ENCODE measurements at places on chromosomes 1 and 21.
A peak's percentile ranks its signal among the peaks of the same experiment; 100 is the strongest.

DNA sequence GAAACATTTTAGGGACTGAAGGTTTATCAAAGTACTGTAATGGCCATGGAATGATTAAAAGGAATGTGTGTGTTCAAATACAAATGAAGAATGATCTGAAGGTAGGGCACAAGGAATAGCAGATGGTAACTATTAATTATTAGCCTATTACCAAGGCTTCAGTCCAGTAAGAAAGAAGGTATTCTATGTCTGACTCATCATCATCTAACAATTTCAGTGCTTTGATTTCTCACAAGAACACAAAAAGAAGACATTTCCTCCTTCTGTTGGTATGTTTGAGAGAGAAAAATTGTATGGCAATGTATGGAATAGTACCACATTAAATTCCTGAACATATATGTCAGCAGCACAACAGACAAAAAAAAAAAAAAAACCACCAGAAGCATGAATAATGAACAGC lies 57.5 kb downstream of the TYW3 start:
- no peak for DNase-seq

GRCh38 chr1:9603766-9604753 lies 15.3 kb downstream of the TMEM201 start:
- no peak for DNase-seq

GRCh38 chr1:112998592-112999235 lies 42.7 kb upstream of the SLC16A1 start:
- peak; percentile 34 for DNase-seq

DNA sequence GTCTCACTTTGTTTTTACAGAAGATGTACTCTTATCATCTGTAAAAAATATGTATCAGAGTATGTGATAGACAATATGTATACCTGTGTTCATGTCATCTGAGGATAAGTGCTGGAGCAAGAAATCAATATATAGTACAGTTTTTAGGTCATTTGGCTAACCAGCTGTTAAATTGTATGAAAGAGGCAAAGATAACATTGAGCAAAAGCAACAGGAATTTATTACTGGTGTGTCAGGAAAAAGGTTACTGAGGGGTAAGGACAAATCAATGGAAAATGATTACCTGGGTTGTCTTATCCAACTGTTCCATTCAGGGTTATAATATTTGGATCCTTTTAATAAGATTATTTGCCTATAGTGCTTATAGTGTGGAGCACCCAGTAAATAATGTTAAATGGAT lies 4.9 kb downstream of the HIPK1 start:
- no peak for DNase-seq

DNA sequence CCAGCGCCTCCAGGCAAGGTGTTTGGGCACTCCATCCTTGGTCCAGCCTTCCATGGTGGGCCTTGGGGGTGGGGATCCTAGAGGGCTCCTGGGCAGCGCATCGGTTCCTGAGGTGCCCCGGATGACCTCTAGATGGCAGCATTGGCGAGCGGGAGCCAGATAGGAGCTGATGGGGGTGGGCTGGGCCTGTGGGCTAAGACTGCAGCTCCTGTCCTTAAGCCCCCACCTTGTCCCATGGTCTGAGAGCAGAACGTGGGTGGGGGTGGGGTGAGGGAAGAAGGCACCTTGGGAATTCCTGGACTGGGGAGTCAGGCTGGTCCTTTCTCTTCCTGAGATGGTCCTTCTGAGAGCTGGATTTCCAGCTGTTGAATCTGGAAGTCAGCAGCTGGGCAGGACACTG lies 93.4 kb upstream of the CSF3R start:
- peak; percentile 69 for DNase-seq

DNA sequence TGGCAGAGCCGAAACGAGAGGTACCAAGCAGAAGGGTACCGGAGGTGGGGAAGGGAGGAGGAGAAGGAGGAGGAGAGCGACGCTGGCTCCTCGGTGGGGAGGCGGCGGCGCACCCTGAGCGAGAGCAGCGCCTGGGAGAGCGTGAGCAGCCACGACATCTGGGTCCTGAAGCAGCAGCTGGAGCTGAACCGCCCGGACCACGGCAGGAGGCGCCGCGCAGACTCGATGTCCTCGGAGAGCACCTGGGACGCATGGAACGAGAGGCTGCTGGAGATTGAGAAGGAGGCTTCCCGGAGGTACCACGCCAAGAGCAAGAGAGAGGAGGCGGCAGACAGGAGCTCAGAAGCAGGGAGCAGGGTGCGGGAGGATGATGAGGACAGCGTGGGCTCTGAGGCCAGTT lies 32.4 kb downstream of the STYXL2 start:
- no peak for DNase-seq

DNA sequence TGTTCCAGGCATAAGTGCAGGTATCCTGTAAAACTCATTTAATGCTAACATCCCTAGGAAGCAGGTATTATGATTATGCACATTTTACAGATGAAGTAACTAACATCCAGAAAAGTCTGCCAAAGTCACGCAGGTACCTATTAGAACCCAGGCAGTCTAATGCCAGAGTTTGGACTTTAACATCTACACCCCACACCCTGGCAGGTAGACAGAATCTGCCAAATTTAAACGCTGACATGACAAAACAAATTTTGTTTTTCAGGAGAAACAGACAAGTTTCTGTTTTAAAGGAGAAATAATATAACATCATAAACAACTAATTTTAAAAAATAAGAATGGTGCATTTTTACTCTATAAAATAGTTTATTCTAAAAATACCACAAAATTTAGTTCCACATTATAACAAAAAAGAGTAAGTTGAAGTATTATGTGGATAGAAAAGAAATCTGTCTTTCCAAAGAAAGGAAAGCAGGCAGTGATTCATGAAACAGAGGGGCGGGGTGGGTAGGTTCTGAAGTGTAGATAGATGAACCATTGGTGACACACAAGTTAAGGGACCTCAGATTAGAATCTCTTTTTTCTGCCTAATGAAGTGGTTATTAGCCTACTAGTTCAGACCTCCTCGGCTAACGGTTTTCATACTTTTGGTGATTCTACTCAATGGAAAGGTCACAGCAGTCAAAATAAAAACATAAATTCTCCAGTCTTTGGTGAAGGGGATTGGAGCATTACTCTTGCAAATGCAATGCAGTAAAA lies 1.7 kb downstream of the ASPM start:
- DNase-seq: peak; percentile 33

- no peak for DNase-seq
These were observed 38.2 kb upstream of the KCND3 start for GRCh38 chr1:112027696-112028095.

- DNase-seq: no peak
These were observed 59.1 kb downstream of the FAAP20 start for GRCh38 chr1:2135441-2135841.

DNA sequence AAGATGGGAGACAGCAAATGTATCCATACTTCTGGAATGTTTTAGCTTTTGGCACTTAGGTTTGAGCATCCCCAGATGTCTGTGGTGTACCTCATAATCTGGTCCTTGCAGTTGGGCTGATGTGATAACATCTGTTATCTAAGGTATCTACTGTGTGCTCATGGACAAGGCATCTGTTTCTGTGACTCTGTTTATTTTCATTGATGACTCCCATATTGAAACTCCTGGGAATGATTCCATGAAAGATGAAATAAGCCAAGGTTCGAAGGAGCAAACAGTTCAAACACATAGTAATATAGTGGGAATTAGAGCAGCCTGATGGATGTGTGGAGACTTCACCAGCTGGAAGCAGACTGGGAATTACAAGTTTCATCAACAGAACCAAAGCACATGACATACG lies 20.7 kb upstream of the TRIM45 start:
- no peak for DNase-seq

GRCh38 chr1:74341702-74342339 lies 106.6 kb downstream of the TNNI3K start:
- no peak for DNase-seq

DNA sequence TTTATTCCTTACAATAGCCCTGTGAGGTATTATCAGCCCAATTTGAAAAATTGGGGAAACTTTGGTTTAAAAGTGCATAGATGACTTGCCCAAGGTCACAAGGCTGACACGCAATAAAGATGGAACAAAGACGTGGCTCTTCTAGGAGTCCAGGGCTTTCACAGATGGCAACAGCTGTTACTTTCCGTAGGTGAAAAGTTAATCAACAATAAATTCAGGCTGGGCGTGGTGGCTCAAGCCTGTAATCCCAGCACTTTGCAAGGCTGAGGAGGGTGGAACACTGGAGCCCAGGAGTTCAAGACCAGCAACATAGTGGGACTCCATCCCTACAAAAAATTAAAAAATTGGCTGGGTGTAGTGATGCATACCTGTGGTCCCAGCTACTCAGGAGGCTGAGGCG lies 87.8 kb upstream of the ATF3 start:
- no peak for DNase-seq

GRCh38 chr21:14084068-14084501 lies 126.7 kb downstream of the LIPI start:
- no peak for DNase-seq

GRCh38 chr1:101613546-101613945 lies 376.7 kb downstream of the S1PR1 start:
- DNase-seq: no peak

GRCh38 chr1:185063719-185064118 lies 18.4 kb downstream of the RNF2 start:
- DNase-seq: no peak

DNA sequence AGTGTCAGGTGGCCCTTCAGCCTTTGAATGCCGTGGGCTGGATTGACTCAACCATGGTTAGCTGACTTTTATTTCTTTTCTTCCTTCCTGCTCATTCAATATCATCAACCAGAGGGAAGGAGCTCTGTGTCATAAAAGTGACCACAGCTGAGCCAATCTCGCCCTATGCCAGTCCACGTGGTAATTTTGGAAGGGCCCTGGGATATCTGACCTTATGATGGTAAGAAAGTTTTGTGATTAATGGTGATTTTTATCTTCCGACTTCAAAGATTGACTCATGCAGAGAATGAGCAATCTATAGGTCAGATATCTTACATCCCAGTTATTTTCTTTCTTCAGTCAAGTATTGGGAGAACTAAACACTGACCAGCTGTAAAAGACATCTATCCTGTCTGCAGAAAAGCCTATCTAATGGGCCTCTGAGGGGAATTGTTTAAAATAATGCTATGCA lies 170.3 kb downstream of the ZC3H11B start:
- DNase-seq: no peak

DNA sequence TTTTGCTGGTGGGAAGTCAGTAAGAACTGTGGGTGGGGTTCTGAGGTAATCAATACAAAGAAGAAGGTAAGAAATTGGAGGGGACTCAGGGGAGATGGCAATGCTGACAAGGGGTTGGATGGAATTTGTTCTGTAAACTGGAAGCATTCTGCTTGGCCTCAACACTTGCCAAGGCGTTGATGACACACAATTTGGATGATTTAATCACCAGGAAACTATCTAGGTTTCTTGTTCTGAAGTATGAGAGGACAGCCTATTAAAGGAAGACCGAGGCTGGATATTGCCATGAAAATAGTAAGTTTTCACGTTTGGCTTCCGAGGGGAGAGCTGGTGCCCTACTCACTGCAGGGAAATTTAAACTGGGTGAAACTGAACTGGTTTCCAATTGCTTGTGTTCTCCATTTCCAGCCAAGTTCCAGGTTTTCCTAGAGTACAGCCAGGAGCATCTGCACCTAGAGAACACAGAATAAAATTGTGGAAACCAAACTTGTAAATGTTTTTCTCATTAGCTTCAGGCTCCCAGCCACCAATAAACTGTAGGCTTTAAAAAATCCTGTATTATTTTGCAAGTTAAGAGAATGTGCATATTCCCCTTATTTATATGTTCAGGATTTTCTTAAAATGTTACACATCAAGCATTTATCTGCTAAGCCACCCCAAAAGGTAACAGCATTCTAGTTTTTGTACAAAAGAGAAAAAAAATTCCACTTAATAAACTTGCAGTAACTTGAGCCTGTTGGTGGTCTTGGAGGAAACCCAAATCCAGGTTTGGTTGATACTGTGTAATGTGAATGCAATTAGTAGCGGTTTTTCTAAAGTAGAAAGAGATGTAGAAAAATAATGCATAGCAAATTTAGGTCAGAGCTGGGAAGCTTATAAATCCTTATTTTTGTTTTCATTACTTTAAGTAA lies 53.8 kb downstream of the ROR1 start:
- DNase-seq: no peak

DNA sequence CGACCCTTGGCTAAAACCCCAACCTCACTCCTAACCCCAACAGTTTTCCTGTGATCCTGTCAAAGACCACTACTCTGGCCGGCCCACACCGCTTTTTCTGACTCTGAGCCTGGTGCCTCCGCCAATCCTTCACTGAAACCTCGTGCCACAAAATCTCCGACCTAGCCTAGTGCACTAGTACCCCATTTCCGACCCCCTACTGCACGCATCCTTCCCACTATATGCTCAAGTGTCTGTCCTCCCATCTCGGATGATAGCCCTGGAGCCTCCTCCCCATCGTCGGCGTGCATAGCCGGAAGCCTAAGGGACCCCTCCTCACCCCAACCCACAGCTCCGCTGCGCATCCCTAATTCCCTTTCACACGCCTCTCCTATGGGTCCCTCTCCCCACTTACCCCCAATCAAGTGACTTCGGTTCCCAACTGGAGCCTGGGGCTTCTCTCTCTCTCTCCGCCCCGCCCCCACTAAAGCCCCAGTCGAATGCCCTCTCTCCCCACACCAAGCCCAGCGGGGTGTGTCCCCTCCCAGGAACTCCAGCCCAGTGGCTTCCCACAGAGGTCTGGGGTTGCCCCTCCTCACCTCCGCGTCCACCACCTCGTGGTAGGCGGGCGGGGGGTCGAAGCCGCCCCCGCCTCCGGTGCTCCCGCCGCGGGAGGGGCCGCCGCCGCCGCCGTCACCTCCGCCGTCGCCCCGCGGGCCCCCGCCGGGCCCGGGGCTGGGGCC lies 791 bp downstream of the USP24 start:
- DNase-seq: peak; percentile 73

DNA sequence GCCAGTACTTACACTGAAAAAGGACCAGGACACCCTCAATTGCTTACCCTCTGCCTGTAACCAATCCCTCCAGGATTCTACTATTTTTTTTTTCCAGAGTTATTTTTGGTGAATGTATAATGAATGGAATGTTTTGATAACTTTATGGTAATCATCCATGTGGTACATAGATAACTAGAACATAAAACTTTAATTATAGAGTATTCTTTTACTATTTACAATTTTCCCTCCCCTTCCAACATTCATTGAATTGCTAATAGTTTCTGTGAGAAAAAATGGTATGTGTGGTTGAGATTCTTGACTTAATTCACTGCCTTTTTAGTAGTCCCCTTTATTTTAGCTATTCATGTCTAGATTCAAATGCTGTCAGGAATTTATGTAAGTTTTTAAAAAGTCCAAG lies 164.6 kb downstream of the CYYR1 start:
- no peak for DNase-seq

Data from OCI-M1 (cell line).